Bronchial epithelial cell (primary cell): ENCODE measurements at places on chromosomes 6 and 20.

DNA sequence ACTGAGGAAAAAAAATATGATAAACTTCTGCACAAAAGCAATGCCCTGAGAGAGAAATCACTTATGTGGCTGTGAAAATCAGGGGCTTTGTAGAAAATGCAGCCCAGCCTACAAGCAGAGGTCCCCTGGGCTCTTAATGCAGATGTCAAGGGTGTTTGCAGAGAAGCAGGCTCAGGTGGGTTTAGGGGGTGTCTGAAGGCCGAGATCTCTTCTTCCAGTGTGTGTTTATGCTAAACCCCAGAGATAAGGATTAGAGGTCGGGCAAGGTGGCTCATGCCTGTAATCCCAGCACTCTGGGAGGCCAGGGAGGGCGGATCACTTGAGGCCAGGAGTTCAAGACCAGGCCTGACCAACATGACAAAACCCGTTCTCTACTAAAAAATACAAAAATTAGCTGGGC lies 78.5 kb downstream of the TMEM242 start:
- no peak for DNase-seq

- DNase-seq = no peak
Measured at GRCh38 chr6:45699663-45700062, 316.0 kb downstream of the CLIC5 start.

- peak; percentile 51 for DNase-seq
Measured at GRCh38 chr6:72422171-72422570, 199.7 kb upstream of the KCNQ5 start.

DNA sequence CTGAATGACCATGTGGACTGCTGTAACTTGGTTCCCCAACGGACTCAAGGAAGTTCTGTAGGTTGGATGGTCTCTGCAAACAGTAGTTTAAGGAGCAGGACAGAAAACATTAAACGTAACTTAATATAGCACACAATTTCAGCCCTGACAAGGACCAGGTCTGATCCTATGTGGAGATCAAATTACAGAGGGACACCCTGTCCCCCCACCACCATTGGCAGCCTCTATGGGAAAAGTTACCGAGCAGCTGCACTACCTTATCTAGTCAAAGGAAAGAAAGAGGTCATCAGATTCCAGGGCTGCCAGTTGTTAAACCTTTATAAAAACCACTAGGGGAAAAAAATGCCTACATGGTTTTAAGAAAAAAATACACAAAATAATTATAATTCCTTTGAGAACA lies 191.5 kb upstream of the RSPO3 start:
- no peak for DNase-seq

GRCh38 chr6:157561414-157561790 lies 180.4 kb downstream of the ZDHHC14 start:
- DNase-seq = no peak

- no peak for DNase-seq
Measured at GRCh38 chr6:19554356-19555225, 282.6 kb upstream of the ID4 start.

- DNase-seq = no peak
Measured at GRCh38 chr6:169069356-169069755, 184.3 kb downstream of the THBS2 start.

DNA sequence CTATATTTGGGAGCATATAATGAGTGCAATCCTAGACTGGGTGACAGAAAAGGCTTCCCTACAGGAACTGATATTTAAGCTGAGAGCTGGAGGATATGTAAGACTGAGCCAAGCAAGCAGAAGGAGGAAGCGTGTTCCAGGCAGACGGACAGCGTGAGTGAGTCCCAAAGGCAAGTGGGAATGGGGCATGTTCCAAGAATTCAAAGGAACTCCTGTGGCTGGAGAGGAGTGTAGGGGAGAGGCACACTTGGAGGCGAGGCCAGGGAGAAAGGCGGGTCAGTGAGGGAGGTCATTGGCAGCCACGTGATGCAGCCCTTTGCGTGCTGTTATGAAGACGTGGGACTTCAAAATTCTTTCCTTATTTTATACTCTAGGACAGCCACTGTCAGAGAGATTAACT lies 27.9 kb upstream of the SGK1 start:
- no peak for DNase-seq

DNA sequence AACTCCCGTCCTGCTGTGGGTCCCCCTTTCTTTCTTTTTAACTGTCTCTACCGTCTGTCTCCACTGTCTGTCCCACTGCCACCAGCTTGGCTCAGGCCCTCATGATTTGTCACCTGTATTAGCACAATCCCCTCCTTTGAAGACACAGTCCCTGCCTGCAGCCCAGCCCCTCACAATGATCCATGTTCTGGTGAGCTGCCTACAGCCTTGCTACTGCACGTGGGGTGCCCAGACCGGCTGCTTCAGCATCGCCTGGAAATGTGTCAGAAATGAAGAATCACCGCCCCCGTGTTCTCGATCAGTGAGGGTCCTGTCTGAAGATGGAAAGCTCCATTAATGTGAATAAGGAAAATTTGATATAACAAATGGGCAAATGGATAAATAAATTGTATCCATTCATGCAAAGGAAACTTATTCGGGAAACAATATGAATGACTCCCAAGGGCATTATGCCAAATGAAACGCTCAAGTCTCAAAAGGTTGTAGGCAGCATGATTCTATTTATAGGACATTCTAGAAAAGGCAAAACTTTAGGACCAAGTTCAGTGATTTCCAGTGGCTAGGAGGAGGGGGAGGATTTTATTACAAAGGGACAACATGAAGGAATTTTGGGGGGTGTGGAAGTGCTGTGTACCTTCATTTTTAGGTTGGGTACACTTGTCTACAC lies 59.4 kb upstream of the CD83 start:
- no peak for DNase-seq

DNA sequence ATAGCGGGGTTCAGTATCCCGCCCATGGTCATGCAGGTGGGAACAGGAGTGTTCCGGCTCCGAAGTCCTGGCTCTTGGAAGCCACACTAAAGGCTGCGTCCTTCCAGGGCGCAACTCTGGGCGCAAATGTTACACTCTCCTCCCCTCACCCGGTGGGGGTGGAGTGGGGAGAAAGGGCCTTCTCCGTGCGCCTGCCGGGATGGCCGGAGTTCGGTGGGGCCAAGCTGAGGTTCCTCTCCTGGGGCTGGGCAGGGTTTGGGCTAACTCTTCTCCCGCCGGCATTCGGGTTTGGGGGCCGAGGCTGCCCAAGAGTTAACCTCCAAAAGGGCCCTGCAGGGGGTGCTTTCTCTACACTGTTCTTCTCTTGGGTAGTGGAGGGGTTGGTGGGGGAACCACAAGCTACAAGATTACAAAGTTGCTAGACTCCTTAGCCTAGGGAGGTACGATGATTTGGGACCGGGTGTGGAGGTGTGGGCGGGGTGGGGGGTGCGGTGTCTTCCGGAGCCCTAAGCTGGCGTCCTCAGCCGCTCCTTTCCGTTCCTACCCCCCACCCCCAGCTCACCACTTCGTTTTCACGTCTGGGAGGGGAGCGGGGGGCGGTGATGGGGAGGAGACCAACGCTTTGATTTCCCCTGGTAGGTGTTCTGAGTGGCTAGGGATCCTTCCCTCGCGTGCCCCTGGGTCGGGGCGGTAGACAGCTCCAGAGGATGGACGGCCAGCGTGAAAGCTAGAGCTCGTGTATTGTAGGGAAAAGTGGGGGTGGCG lies 12.3 kb downstream of the NRN1 start:
- no peak for DNase-seq

DNA sequence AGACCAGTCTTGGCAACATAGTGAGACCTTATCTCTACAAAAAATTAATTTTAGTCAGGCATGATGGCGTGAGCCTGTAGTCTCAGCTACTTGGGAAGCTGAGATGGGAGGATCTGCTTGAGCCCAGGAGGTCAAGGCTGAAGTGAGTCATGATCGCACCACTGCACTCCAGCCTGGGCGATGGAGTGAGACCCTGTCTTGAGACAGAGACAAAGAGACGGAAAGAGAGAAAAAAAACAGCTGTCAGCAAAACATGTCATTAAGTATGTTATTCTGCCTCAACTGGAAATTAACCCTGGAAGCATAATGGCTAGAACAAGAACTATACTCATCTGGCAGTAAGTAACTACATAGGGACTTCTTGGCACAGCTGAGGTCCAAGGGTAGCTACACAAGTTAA lies 7.2 kb downstream of the MMS22L start:
- DNase-seq = no peak

- DNase-seq = no peak
Measured at GRCh38 chr6:43826730-43827129, 56.7 kb downstream of the VEGFA start.

GRCh38 chr6:35297601-35298481 lies at the start of gene DEF6:
TSS of gene DEF6 (plus strand) at chr6:35297818. CDS start at chr6:35297857, 39 bp downstream.
- peak; percentile 91 for DNase-seq

GRCh38 chr20:54029643-54030042 lies 40.8 kb downstream of the BCAS1 start:
- DNase-seq = no peak

DNA sequence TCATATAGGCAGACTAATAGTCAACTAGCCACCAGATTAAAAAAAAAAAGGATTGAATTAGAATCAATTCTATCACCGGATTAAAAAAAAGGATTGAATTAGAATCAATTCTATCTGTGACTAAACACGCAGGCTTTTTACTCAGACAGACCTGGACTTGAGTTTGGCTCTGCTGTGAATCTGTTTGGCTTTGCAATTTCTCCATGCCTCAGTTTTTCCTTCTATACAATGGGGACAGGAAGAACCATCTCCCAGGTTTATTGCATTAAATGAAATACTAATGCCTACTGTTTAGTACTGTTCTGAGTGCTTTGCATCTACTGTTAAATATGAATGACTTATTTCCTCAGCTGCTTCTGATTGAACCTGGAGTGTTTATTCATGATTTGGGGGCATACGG lies 30.0 kb upstream of the EDN3 start:
- no peak for DNase-seq

GRCh38 chr6:144216668-144217218 lies 66.4 kb downstream of the STX11 start:
- DNase-seq = no peak

DNA sequence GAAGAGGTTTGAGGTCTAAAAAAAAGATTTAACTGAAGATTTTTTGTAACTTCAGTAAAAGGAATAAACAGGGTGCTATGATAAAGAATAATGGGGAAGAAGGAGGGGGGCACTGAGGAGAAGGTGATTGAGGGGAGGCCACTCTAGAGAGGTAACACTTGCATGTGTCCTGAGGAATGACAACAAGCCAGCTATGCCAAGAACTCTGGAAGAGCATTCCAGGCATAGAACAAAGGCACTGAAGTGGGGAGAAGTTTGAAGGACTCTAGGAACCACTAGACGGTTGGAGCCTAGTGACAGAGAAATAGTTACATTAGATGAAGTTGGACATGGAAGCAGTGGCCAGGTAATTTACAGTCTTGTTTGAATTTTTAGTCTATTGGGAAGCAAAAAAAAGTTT lies 10.8 kb upstream of the SF3B5 start:
- no peak for DNase-seq

GRCh38 chr20:64044484-64045247 lies 4.8 kb downstream of the SOX18 start:
- DNase-seq = peak; percentile 69

GRCh38 chr6:45540375-45540920 lies 162.7 kb upstream of the SUPT3H start:
- DNase-seq = no peak

DNA sequence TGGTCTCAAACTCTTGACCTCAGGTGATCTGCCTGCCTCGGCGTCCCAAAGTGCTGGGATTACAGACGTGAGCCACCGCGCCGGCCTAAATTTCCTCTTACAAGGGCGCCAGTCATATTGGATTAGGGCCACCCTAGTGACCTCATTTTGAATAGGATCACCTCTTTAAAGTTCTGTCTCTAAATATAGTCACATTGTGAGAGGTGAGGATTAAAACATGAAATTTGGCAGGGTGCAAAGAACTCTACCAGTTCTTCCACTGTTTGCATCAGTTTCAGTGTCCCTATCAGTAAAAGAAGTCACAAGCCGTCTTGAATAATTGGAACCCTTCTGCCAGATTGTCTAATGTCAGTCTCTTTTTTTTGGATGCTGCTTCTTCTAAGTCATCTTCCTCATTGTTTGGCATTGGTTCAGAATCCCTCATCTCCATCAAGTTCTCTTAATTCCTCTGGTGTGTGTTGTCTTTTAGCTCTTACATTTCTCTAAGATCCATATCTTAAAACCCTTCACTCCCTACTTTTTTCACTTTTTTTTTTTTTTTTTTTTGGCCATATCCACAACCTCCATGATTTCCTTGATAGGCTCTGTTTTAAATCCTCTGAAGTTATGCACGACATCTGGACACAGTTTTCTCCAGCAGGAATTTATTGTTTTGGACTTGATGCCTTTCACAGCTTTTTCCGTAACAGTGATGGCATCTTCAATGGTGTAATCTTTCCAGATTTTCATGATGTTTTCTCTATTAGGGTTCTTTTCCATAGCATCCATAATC lies 56.8 kb downstream of the NCOA3 start:
- DNase-seq = no peak

DNA sequence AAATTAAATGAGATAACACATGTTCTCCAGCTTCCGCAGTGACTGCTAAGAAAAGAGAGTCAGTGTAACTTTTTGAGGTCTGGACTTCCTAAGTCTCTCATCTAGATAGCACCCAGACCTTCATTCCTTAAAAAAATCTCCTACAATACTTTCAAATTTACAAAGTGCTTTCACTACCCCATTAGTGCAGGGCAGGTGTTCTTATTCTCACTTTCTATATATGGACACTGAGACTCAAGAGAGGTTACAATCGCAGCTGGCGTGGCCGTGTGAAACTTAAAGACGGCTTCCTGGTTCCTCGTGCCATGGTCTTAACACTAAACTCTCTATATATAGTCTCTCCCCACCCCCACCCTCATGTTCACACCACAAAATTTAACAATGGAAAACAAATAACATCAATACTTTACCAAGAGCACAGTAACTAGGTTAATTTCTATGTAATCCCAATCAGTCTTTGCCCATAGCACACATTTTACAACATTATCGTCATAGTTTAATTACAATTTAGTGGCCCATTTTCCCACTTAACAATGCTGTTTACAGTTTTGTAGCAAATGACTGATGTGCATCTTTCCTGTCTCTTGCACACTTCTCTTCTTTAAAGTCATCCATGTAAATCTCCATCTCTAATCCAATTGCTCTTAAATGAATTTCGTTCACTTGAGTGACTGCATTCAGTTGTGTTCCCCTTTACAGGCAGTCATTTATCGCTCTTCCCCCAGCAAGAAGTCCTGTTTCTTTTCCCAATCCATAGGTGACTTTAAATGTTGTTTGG lies 78.8 kb upstream of the ARID1B start:
- DNase-seq = no peak

DNA sequence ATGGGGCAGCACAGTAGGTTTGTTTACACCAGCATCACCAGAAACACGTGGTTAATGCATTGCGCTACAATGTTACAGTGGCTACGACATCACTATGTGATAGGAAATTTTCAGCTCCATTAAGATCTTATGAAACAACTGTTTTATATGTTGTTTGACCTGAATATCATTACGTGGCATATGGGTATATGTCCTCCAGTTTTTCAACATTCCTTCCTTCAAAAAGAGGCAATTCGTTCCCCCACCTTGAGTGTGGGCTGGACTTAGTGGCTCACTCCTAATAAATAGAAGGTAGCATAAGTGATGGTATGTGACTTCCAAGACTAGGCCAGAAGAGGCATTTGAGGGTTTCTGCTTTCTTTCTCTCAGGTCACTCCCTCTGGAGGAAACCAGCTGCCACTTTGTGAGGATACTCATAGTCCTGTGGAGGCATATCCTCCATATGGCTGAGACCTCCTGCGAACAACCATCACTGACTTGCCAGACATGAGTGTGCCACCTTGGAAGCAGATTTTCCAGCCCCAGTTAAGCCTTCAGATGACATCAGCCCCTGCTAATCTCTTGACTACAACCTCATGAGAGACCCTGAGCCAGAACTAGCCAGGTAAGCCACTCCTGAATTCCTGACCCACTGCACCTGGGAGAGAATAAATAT lies 2.3 kb upstream of the TRAM2 start:
- DNase-seq = no peak
